ENCODE measurements at places on chromosomes 3 and 15.

DNA sequence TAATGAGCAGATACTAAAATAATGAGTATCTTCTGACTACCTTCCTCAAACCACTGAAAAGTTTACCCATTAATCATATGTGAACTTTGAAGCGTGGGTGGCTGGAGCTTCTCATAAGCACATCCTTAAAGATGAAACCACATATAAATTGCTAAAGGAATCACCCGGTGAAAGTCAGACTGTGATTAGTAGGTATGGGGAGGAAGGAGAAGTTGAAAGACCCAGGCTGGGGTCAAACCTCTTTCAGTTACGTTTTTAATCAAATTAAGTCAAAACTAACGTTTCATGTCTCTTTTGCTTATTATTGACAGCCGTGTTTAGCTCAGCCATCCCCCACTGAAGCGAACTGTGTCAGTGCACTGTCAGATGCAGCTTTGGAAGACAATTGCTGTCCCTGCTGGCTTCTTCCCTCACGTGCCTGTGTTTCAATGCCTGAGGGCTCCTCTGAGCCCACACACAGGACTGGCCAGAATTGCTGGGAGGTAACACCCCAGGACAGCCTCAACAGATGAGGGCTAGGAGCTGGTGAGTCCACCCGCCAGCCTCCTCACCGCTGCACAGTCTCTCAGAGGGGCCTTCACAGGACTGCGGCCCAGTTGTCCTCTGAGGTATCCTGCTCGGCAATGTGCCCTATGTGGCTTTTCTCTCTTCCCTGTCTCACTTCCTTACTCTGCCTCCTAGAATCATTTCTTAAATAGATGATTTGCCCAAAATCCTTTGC, 29.3 kb upstream of the SH3BP5 start:
- DNase-seq, result no peak
- H3K4me1 ChIP-seq, result no peaks in the 10 kb centered on the region
- no peaks in the 10 kb centered on the region for H3K27me3 ChIP-seq
- peak overlapping the region; percentile 8 for H3K27ac ChIP-seq
- H3K4me3 ChIP-seq, result no peak overlapping the region

GRCh38 chr3:107401301-107401700, 24.1 kb downstream of the CCDC54 start:
- H3K27me3 ChIP-seq, result no peaks in the 10 kb centered on the region
- no peak overlapping the region for H3K27ac ChIP-seq
- peaks cover 3% of the 10 kb centered on the region for H3K36me3 ChIP-seq

DNA sequence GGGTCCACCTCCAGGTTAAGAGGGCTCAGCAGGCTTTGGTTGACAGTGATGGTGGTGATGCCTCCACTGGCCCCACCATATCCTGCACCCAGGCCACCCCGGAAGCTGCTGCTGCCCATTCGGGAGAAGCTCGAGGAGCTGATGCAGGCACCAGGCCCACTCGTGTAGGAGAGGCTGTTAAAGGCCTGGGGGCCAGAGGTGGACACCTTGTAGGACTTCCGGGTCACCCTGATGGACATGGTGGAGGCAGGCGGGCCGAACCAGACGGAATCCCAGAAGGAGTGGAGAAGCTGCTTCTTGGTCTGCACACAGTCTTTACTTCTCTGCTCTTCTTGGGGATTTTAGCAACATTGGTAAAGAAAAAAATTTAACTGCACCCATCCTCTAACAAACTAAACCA, 65.2 kb upstream of the CDAN1 start:
- no peak overlapping the region for H3K27ac ChIP-seq
- no peaks in the 10 kb centered on the region for H3K36me3 ChIP-seq
- no peak for DNase-seq
- H3K27me3 ChIP-seq, result no peaks in the 10 kb centered on the region
- no peak overlapping the region for H3K4me3 ChIP-seq

DNA sequence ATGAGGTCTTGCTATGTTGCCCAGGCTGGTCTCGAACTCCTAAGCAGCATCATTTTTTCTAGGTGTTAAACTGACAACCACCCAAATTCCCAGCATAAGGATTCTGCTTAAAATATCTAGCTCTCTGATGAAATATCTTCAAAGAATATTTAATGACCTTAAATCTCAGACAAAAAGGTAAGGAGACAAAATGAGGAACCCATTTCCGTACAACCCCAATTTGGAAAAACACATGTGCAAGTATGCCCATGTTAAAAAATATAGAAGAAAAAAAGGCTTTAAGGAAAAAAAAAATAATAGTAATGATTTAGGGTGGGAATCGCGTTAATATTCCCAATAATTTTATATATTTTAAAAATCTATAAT, 1.4 kb upstream of the SACM1L start:
- no peaks in the 10 kb centered on the region for H3K36me3 ChIP-seq
- no peaks in the 10 kb centered on the region for H3K27me3 ChIP-seq
- peak overlapping the region; percentile 92 for H3K27ac ChIP-seq
- peak overlapping the region; percentile 91 for H3K4me3 ChIP-seq
- no peaks in the 10 kb centered on the region for H3K4me1 ChIP-seq
- no peak for DNase-seq

GRCh38 chr3:119329551-119329950, 35.4 kb downstream of the ARHGAP31 start:
- H3K36me3 ChIP-seq, result no peaks in the 10 kb centered on the region
- no peak overlapping the region for H3K4me3 ChIP-seq
- peaks cover 5% of the 10 kb centered on the region for H3K4me1 ChIP-seq
- H3K27ac ChIP-seq, result no peak overlapping the region
- DNase-seq, result no peak

- DNase-seq, result no peak
- H3K36me3 ChIP-seq, result no peaks in the 10 kb centered on the region
- H3K27me3 ChIP-seq, result no peaks in the 10 kb centered on the region
- H3K27ac ChIP-seq, result no peak overlapping the region
- H3K4me1 ChIP-seq, result no peaks in the 10 kb centered on the region
These were observed 52.7 kb downstream of the NFKBIZ start for GRCh38 chr3:101902041-101902440.

DNA sequence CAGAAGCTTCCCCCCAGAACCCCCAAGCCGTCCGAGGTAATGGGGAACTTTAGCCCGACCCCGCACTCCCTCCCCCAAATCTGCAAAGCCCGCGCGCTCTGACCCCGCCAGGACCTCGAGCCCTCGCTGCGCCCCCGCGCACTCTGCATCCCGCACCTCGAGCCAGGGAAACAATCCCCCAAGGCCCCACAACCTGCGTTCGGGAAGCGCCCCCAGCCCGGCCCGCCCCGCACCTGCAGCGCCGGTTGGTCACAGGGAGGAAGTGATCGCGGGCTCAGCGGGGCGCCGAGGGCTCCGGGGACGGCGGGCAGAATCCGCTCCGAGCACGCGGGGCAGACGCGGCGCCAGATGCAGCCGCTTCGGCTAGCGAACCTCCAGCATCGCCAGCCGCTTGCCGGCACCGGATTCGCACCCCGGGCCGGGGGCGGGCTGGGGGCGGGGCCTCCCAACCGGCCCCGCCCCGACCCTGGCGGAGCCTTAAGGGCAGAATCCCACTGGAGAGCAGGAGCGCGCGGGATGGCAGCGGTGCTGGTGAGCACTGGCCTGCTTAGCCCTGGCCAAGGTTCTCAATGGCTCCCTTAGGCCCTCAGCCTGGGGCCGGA, at the start of gene CAMKV:
TSS of gene CAMKV (minus strand) at position 382 of the 602 bp plus-strand sequence. CDS start 7,518 bp downstream, outside the sequence.
- H3K36me3 ChIP-seq, result no peaks in the 10 kb centered on the region
- no peak for DNase-seq
- no peak within 1 kb of the TSS for H3K27ac ChIP-seq
- H3K4me1 ChIP-seq, result no peaks in the 10 kb centered on the region
- H3K4me3 ChIP-seq, result no peak within 1 kb of the TSS

- no peaks in the 10 kb centered on the region for H3K27me3 ChIP-seq
- H3K27ac ChIP-seq, result no peak overlapping the region
- no peak for DNase-seq
- no peak overlapping the region for H3K4me3 ChIP-seq
- H3K4me1 ChIP-seq, result no peaks in the 10 kb centered on the region
- no peaks in the 10 kb centered on the region for H3K36me3 ChIP-seq
These were observed 32.1 kb downstream of the SLC22A14 start for GRCh38 chr3:38314112-38314763.

GRCh38 chr15:78205856-78206255, 28.5 kb downstream of the ACSBG1 start:
- no peak overlapping the region for H3K27ac ChIP-seq
- H3K36me3 ChIP-seq, result no peaks in the 10 kb centered on the region
- no peaks in the 10 kb centered on the region for H3K27me3 ChIP-seq
- DNase-seq, result no peak
- H3K4me1 ChIP-seq, result no peaks in the 10 kb centered on the region

- DNase-seq, result no peak
- H3K4me1 ChIP-seq, result no peaks in the 10 kb centered on the region
- no peaks in the 10 kb centered on the region for H3K36me3 ChIP-seq
- no peak overlapping the region for H3K27ac ChIP-seq
- no peak overlapping the region for H3K4me3 ChIP-seq
- no peaks in the 10 kb centered on the region for H3K27me3 ChIP-seq
These were observed 11.5 kb downstream of the HGD start for GRCh38 chr3:120670576-120670975.

GRCh38 chr3:169324452-169324785, 339.1 kb downstream of the MECOM start:
- H3K36me3 ChIP-seq, result no peaks in the 10 kb centered on the region
- no peak overlapping the region for H3K4me3 ChIP-seq
- H3K27ac ChIP-seq, result no peak overlapping the region
- H3K4me1 ChIP-seq, result no peaks in the 10 kb centered on the region
- H3K27me3 ChIP-seq, result no peaks in the 10 kb centered on the region

DNA sequence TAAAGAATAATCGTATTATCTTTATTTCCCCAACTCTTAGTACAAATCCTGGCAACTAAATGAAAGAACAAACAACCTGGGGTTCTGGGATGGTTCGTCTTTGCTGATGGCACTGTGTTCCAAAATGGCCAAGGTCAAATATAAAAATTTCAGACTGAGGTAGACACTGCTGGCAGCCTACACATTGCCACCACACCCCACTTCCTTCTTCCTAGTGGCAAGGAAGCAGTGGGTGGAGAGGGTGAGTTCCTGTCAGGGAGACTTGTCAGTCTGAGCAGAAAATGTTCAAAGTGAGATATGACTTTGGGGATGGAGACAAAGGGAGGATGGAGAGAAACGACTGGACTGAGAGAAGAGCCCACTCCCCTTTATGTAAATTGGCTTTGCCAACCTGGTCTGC, 69.6 kb downstream of the LMCD1 start:
- DNase-seq, result no peak
- no peak overlapping the region for H3K27ac ChIP-seq
- H3K36me3 ChIP-seq, result no peaks in the 10 kb centered on the region
- H3K4me1 ChIP-seq, result no peaks in the 10 kb centered on the region
- no peaks in the 10 kb centered on the region for H3K27me3 ChIP-seq

GRCh38 chr3:52123106-52123725, 31.0 kb downstream of the POC1A start:
- no peaks in the 10 kb centered on the region for H3K36me3 ChIP-seq
- no peaks in the 10 kb centered on the region for H3K4me1 ChIP-seq
- DNase-seq, result peak; percentile 75
- no peak overlapping the region for H3K4me3 ChIP-seq

- H3K36me3 ChIP-seq, result no peaks in the 10 kb centered on the region
- no peaks in the 10 kb centered on the region for H3K4me1 ChIP-seq
- peak overlapping the region; percentile 52 for H3K4me3 ChIP-seq
- H3K27ac ChIP-seq, result peak overlapping the region; percentile 68
These were observed 1.3 kb upstream of the TNIK start for GRCh38 chr3:171461525-171461917.

DNA sequence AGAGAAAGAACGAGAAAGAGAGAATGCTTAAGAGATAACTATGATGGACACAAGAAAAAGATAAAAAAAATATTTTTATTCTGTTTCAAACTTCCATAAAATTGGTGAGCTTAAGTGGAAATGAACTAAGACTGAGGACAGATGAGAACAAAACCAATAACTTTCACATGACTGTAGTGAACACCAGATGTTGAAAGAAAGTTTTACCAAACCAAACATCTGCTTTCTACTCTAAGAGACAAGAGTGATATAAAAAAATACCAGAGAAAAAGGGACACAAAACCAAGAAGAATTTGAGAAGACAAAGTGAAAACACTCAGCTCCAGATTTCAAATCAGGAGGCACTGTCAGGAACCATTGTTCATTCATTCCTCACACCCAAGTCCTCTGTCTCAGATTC, 147.9 kb downstream of the IMPG2 start:
- DNase-seq, result no peak
- H3K4me3 ChIP-seq, result no peak overlapping the region
- H3K27ac ChIP-seq, result no peak overlapping the region
- no peaks in the 10 kb centered on the region for H3K4me1 ChIP-seq

- H3K4me1 ChIP-seq, result no peaks in the 10 kb centered on the region
- DNase-seq, result no peak
- no peaks in the 10 kb centered on the region for H3K36me3 ChIP-seq
- H3K27me3 ChIP-seq, result no peaks in the 10 kb centered on the region
These were observed 122.8 kb upstream of the CGNL1 start for GRCh38 chr15:57253500-57253899.

DNA sequence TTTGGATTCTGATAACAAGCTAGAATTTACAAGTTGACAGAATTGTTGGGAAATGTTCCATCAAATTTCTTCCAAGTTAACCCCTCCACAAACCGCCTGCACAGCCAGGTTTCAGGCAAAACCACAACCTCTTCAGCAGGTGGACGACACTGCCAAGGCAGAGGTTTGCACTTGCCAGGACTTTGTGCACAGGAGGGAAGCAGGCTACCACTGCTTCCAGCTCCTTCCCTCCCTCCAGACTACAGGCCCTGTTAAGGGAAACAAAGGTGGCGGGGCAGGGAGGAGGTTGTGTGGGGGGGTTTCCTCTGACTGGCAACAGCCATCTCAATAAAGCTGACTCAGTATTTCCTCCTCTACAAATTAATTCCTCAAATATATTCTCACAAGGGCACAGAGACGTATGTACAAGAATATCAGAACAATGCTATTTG, 42.2 kb downstream of the TBC1D2B start:
- peak; percentile 43 for DNase-seq
- H3K4me3 ChIP-seq, result no peak overlapping the region
- H3K36me3 ChIP-seq, result no peaks in the 10 kb centered on the region
- H3K27ac ChIP-seq, result peak overlapping the region; percentile 62
- peaks cover 4% of the 10 kb centered on the region for H3K4me1 ChIP-seq

DNA sequence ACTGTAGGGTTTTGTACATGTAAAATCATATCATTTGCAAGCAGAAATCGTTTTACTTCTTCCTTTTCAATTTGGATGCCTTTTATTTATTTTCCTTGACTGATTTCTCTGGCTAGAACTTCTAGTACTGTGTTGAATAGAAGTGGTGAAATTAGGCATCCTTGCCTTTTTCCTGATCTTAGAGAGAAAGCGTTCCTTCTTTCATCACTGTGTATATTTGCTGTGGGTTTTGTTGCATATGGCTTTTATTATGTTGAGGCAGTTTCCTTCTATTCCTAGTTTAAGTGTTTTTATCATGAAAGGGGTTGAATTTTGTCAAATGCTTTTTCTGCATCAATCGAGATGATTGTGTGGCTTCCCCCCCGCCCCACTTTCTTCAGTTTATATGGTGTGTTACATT, 140.9 kb downstream of the ATG7 start:
- no peak overlapping the region for H3K27ac ChIP-seq
- H3K4me1 ChIP-seq, result no peaks in the 10 kb centered on the region
- DNase-seq, result no peak
- H3K36me3 ChIP-seq, result no peaks in the 10 kb centered on the region
- no peaks in the 10 kb centered on the region for H3K27me3 ChIP-seq
- no peak overlapping the region for H3K4me3 ChIP-seq

GRCh38 chr3:105853801-105854432, 14.9 kb downstream of the CBLB start:
- H3K4me1 ChIP-seq, result no peaks in the 10 kb centered on the region
- no peaks in the 10 kb centered on the region for H3K36me3 ChIP-seq
- no peak overlapping the region for H3K4me3 ChIP-seq
- DNase-seq, result no peak
- no peak overlapping the region for H3K27ac ChIP-seq
- H3K27me3 ChIP-seq, result no peaks in the 10 kb centered on the region

Measured in uterus (tissue), 4 donors.